ENCODE measurements at places on chromosomes 12 and 14. TPM values are rescaled to one million over a fixed set of nuclear protein-coding genes. Genes with fewer than 3 reads are reported as not detected.
A peak's percentile ranks its signal among the peaks of the same experiment; 100 is the strongest.

DNA sequence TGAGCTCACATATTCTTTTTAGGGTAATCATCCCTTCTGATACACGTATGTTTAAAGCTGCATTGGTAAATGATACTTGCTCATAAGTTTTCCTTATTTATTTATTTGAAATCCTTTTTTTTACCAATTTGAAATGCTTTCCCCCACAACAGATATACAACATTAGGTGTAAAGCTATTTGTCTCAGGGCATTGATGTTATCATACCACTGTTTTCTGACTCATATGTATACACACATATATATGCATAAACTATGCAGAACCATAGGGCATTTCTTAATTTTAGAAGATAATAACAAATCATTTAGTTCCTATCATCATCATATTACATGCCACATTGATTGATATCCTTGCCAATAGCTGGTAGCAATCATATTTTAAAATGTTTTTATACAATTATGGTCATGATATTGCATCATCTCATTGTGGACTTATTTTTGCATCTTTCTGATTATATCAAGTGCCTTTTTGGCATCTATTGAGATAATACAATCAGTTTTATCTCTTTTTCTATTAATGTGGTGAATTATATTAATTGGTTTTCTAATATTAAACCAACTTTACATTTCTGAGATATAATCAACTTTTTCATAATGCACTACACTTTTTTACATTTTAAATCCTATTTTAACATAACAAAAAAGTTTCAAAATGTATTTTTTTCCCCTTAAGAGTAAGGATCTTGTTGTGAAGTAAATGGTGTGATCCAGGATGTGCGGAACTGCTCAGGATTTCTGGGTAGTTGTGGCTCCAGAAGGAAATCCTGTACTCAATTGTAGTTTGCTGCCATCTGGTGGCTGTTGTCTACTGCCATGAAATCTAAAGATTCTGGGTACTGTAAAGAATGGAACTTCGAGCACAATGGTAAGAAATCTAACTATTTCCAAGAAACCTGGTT lies 16.7 kb downstream of the OR9K2 start:
- DNase-seq: peak; percentile 54

DNA sequence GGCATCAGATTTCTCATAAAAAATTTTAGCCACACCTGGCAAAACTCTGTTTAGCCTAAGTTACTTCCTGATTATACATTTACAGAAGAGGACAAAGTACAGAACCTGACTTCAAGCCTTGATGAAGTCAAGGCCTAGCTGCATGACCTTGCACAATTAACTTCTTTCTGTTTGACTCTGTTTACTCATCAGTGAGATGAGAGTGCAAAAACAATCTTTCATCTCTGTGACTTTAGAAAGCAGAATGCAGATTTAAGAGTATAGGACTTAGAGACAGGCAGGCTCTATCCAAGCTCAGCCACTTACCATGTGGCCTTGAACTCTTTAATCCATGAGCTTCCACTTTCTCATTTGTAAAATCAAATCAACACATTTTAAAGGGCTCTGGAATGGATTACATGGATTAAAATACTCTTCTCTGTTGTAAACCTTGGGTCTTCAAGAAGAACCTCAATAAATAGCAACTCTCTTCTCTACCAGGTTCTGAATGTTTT lies 1178.9 kb downstream of the FLRT2 start:
- DNase-seq: no peak

DNA sequence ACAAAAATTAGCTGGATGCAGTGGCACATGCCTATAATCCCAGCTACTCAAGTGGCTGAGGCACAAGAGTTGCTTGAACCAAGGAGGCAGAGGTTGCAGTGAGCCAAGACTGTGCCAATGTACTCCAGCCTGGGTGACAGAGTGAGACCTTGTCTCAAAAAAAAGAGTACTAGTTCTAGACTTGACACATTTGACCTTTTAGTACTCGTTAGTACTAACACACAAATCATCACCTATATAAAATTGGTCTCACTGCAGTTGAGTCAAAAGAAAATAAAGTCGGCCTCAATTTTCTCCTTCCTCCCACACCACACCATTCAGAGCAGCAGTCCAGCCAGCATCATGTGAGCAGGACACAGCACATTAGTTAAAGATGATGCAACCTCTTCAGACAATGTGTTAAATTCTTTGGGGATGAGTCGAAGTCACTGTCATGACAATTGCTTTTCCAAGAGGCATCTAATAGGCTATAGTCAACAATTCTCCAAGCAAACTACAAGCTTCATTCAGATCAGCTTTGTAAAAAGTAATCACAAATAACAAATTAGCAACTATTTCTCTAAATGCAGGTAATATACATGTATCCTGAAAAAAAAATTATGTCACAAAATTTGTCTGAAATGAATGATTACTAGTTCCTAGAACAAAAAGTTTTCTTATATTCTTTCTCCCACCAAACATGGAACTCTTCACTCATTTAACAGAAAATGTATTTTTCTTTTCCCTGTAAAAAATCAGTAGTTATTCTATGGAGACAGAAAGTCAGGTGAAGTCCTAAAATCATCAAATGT lies 55.6 kb downstream of the CLIP1 start:
- peak; percentile 72 for DNase-seq

DNA sequence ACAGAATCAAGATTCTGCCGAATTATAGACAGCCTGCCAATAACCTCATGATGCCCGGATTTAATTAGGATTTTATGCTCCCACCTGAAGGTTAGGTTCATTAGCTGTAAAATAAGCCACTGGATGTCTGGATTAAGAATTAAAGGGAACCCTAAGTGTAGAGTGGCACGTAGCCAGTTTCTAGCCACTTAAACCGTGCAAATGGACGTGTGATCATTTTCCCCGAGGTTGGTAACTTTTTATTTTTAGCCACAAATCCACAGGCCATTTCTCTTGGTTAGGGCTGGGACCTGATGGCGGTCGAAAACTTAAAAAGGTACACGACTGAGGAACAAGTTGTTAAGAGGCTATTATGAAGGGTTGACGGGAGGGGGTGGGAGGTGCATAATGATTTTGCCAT lies 127.3 kb upstream of the TMPO start:
- DNase-seq: no peak

ANKRD33 gene
- 0.04 TPM for total RNA-seq

SLC25A47 gene
- 0.09 TPM for total RNA-seq

GPR84 gene
- total RNA-seq: not detected

ZCCHC8 gene
- 20.9 TPM for total RNA-seq
